ENCODE measurements at places on chromosomes 16 and 17.

GRCh38 chr17:64172510-64172909 is 42.6 kb upstream of the ERN1 start:
- no peak for DNase-seq

- DNase-seq = no peak
Measured at GRCh38 chr16:74034200-74034599, 262.4 kb upstream of the PSMD7 start.

DNA sequence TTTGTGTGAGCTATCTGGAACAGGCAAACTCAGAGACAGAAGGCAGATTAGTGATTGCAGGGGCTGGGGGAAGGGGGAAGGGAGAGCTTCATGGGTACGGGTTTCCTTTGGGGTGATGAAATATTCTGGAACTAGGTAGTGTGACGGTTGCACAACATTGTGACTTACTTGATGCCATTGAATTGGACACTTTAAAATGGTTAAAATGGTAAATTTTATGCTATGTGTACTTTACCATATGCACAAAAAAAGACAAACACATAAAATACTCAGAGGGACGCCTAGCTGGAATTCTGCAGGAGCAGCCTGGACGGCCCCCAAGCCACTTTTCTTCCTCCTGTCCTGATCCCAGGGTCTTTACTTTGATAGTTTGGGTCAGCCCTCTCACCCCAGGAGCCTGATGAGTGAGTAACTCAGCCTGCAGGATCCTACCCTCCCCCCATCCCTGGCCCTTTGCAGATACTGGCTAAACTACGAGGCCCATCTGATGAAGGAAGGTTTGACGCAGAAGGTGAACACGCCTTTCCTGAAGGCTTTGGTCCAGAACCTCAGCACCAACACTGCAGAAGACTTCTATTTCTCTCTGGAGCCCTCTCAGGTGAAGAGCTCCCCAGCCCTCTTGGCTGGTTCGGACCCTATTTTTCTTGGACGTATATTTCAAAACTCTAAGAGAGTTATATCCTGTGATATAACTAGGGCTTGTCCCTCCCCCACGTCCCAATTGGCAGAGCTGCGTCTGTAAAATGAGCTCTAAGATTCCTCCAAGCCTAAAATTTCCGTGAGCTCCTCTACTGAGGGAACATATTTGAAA is 7.8 kb downstream of the ADGRG3 start:
- DNase-seq = peak; percentile 66

DNA sequence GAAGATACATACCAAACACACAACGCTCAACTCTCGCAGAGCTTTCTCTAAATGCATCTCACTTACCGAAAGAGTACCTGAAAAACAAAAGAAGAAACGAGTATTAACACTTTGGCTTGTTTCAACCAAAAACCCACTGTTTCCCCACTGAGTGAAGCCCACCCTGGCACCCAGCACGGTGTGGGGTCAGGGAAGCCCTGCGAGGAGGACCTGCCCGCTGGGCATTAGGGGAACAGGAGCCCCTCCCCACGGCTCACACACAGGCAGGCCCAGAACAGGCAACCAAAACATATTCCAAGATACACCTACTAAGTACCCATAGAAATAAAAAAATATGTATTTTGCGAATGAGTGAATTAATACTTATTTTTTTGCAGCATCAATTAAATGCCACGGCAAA is 36.6 kb downstream of the LMF1 start:
- no peak for DNase-seq

DNA sequence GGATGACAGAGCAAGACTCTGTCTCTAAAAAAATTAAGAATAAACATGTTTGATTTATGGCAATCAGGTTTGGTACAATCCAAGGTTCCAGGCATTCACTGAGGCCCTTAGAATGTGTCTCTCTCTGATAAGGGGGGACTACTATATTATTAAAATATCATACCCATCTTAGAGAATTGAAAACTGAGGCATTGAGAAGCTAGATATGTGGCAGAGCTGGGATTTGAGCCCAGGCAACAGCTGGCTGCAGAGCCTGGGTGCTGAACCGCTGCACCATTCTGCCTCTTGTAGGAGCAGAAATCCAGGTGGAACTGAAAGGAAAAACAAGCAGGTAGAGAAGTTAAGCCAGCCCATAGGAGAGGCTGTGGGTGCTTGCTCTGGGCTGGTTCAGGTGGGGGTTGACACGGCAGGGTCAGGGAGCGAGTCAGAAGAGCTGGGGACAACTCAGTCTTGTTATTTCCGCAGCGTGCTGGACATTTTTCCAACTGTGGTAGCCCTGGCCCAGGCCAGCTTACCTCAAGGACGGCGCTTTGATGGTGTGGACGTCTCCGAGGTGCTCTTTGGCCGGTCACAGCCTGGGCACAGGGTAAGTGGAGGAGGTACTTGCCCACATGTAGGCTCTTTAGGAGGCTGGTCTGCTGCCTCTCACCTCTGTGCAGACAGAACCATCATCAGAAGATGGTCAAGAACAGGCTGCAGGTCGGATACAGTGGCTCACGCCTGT is 62.5 kb downstream of the WIPI1 start:
- peak; percentile 13 for DNase-seq

GRCh38 chr16:24075931-24076716 is 180.0 kb upstream of the CACNG3 start:
- peak; percentile 1 for DNase-seq

DNA sequence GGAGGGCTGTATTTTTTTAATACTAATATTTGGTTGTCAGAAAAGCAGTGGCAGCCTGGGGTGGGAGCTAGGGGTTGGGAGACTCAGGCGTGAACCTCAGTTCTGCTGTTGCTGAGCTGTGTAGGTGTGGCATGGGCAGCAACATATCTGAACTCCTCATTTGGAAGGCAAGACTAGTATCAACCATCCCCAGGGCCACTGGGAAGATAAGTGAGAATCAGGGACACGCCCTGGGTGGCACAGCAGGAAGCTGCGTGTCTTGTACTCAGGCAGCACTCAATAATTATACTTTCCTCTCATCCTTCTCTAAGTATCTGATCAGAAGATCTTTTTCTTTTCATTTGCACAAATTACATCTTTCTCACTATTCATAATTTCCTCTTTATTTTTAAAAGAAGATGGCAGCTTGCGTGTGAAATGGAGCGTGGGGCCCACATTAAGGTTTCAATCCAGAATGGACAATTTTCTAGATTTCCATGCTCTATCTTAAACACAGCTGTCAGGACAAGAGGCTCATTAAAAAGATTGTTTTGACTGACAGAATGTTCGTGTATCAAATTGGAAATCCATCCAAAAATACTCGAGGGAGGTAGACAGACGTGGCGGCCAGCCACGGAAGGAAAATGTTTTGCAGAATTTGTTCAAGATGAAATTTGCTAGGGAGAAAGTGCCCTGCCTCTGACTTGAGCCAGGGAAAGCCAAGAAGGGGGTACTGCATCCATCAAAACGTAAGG is 121.1 kb downstream of the CPPED1 start:
- no peak for DNase-seq

- no peak for DNase-seq
Measured at GRCh38 chr17:70357190-70357589, 187.9 kb downstream of the KCNJ2 start.

- no peak for DNase-seq
Measured at GRCh38 chr17:39591958-39592954, 15.5 kb downstream of the NEUROD2 start.

GRCh38 chr16:66293932-66294331 is 72.6 kb upstream of the CDH5 start:
- DNase-seq = peak; percentile 21

DNA sequence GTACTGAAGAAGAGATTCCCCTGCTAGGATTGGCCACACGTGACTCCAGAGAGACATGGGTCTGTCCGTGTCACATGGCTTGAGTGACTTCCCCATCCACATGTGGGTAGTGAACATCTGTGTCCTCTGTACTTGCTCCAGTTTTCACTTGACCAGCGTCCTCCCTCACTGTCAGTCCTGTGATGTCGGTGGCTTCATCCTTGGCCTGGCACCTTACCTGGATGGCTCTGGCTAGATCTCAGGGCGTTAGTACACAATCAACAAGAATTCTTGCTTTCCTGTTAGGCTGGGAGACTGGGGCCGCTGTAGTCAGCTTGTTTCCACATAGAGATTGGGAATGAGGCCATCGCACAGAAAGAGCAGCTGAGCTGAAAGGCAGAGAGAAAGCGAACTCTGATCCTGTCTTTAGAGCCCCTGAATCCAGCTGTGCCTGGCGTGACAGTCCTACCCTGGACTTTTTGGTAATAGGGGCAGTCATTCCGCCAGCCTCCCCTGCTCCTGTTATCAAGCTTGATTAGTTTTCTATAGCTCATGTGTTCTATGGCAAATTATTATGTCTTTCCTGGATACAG is 227.3 kb downstream of the SNX29 start:
- DNase-seq = no peak

GRCh38 chr17:4333041-4333440 is 33.4 kb downstream of the UBE2G1 start:
- no peak for DNase-seq

GRCh38 chr16:117379-118365 is 20.8 kb downstream of the NPRL3 start:
- no peak for DNase-seq

- DNase-seq = no peak
Measured at GRCh38 chr16:794853-795466, 5.6 kb downstream of the GNG13 start.

DNA sequence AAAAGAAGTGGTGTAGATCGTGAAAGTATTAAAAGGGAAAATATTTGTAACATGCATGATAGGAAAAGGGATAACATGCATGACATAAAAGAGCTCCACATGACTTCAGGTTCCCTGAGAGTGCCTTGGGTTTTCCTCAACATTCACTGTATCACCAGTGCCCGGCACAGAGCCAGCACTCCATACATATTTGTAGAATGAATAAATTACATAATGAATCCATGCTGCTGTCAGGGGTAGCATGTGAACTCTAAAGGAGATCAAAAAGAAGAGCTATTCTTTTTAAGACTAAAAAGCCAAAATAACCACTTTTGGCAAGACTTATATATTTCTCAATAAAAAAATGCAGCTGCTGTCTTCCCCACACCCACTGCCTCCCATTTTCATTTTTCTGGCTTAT is 2.7 kb upstream of the ZNF594 start:
- DNase-seq = no peak

GRCh38 chr17:72640415-72641165 is 451.9 kb downstream of the SLC39A11 start:
- no peak for DNase-seq

DNA sequence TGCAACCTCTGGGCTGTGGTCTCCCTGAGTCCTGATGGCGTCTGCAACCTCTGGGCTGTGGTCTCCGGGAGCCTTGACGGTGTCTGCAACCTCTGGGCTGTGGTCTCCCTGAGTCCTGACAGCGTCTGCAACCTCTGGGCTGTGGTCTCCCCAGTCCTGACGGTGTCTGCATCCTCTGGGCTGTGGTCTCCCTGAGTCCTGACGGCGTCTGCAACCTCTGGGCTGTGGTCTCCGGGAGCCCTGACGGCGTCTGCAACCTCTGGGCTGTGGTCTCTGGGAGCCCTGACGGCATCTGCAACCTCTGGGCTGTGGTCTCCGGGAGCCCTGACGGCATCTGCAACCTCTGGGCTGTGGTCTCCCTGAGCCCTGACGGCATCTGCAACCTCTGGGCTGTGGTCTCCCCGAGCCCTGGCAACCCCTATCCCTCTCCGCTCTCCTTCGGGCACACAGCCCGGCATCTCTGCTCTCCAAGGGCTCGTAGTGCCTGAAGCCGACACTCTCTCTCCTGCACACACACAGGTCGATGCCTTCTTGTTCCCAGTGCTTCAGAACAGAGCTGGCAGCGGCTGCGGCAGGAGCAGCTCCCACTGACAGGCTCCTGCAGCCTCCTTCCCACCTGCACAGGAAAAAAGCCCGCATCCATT is 45.6 kb downstream of the METRNL start:
- DNase-seq = no peak

DNA sequence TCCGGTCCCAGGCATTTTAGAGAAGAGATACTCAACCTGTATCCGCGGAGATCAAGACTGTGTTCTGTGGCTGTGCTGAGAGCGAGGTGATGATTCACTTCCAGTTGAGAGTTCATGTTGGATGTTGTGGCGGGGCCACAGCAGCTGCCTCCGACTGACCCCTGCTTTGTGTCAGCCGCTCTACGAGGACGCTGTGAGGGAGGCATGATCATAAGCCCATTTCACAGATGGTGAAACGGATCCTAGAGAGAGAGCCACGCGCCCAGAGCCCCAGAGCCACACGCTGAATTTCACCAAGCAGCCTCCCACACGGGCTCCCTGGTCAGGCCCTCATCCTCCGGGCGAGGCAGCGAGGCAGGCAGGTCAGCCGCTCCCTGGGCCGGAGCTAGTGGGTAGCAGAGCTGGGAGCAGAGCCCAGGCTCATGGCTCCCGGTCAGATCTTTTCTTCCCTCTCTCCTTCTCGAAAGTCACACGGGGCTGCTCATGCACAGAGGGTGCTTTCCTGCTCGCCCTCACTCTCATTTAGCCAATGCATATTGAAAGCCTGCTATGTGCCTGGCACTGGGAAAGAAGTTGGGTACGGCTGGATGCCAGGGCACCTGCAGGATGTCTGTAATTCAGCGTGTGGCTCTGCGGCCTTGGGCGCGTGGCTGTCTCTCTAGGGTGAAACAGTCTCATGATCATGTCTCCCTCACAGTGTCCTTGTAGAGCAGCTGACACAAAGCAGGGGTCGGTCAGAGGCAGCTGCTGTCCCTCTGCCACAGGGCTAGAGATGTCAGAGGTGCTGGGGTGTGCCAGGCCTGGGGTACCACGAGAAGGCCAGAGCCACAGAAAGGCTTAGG is 155.6 kb upstream of the CHMP6 start:
- DNase-seq = no peak

GRCh38 chr17:27848931-27849330 is 44.2 kb downstream of the LYRM9 start:
- DNase-seq = no peak

- peak; percentile 97 for DNase-seq
Measured at GRCh38 chr16:2429034-2429770, at the start of gene CCNF. TSS of gene CCNF (plus strand) at chr16:2429447. CDS start at chr16:2429482, 35 bp downstream.

DNA sequence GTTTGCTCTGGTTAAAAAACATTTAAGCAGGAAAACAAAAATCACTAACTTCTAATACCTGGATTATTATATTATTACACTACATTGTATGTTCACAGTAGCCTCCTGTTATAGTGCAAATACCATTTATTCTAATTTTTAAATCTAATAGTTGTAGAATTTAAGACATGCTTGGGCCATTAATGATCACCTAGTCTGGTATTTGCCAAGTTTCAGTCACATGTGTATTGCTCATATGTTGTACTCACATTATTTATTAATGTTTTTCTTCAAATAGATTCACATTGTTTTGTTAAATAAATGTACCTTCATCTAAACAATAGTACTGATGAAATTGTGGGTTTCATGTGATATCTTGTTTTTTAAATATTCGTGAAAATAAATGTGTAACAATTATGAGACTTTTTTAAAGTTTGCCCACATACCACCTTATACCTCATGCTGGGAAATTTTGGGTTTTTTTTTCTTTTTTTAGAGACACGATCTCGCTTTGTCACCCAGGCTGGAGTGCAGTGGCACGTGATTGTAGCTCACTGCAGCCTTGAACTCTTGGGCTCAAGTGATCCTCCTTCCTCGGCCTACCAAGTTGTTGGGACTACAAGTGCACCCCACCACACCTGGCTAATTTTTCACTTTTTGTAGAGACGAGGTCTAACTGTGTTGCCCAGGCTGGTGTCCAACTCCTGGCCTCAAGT is 5.9 kb downstream of the ZNF771 start:
- no peak for DNase-seq

GRCh38 chr17:40810494-40810893 is 10.7 kb upstream of the KRT28 start:
- DNase-seq = no peak

GRCh38 chr17:27247071-27247957 is 46.6 kb upstream of the WSB1 start:
- DNase-seq = peak; percentile 85

GRCh38 chr17:68141050-68141449 is 105.5 kb downstream of the KPNA2 start:
- DNase-seq = no peak
